Upper lobe of right lung (tissue), 1 donor: ENCODE measurements at places on chromosomes 16 and 17. TPM values are rescaled to one million over a fixed set of nuclear protein-coding genes. Genes with fewer than 3 reads are reported as not detected.

DNA sequence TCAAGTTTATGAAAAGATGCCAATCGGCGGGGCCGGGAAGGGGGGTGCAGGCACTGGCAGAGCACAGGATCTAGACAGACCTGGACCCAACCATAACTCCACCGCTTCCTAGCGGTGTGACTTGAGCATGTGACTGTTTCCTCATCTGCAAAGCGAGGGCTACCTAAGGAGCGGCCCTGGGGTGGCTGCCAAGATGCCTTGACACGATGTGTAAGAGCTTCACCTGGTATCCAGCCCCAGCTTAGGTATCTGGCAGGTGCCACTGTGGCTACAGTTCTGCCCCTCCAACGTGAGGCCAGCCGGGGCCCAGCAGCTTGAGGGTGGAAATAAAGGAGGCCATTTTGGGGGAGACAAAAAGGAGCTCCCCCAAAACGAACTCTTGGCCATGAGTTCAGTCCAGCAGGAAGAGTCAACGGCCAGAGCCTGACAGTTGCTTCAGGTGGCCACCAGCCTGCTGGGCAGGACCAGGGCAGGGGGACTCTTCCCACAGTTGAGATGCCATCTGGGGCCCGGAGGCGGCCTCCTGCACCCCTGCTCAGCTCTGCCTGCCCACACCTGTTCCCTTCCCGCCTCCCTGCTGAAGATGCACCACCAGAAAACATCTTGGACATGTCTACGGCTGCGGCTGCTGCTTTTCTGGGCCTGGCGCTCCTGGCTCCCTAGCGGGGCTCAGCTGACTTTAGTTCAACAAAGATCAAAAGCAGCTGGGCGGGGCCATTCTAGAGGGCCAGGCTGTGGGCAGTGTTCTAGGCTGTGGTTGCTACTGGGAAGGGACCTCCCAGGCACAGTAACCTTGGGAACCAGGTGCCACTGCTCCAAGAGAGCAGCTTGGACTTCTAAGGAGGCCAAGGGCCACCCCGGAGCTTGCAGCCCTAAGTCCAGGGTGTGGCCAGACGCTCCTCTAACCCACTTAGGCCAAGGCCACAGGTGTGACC is 3.4 kb upstream of the MTSS2 start:
- DNase-seq: peak; percentile 88

- no peak for DNase-seq
These were observed 1.7 kb downstream of the RNFT1 start for GRCh38 chr17:59962739-59963318.

GRCh38 chr16:51898872-51899271 is 648.1 kb downstream of the TOX3 start:
- DNase-seq: no peak

GRCh38 chr16:27595475-27595874 is 45.5 kb downstream of the KATNIP start:
- no peak for DNase-seq

- DNase-seq: peak; percentile 26
These were observed 109.5 kb upstream of the ZNF750 start for GRCh38 chr17:82949361-82949760.

- DNase-seq: peak; percentile 95
These were observed at the start of gene C1QL1 for GRCh38 chr17:44968225-44969143. TSS of gene C1QL1 (minus strand) at chr17:44968303. CDS start at chr17:44968048, 255 bp downstream.

The TMC8 gene
- 26.6 TPM for total RNA-seq
